ENCODE measurements at places on chromosomes 3 and 15.

DNA sequence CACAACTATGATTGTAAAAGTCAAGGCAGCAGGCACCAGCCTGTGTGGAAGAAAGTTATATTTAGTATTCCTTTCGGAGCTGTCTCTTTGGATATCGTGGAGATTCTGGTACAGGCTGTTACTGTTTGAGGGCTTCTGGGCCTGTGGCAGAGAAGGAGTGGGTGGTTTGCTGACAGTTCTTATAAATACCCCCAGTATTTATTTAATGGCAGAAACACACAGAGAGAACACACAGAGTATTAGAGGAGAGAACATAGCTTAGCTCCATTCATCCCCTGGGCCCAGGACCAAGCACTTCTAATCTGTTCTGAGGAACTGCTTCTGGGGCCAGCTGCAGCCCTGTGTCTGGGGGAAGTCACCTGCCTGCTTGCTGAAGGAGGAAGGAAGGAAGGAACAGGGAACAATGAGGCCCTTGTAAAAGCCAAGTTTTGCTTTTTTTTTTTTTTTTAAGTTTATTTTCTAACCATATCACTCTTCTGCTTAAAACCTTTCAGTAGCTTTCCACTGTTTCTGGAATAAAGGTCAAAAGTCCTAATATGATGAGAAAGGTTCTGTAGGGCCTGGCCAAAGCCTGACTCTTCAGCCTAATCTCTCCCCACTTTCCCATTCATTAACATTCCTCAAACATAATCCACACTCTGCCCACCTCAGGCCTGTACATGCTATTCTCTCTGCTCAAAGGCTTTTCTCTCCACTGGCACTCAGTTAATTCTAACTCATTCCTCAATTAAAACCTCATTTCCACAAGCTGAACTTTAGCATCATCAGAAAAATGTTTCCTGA is 11.8 kb upstream of the PP2D1 start:
- no peak for DNase-seq

GRCh38 chr3:104987859-104988258 is 378.9 kb upstream of the ALCAM start:
- DNase-seq = no peak

DNA sequence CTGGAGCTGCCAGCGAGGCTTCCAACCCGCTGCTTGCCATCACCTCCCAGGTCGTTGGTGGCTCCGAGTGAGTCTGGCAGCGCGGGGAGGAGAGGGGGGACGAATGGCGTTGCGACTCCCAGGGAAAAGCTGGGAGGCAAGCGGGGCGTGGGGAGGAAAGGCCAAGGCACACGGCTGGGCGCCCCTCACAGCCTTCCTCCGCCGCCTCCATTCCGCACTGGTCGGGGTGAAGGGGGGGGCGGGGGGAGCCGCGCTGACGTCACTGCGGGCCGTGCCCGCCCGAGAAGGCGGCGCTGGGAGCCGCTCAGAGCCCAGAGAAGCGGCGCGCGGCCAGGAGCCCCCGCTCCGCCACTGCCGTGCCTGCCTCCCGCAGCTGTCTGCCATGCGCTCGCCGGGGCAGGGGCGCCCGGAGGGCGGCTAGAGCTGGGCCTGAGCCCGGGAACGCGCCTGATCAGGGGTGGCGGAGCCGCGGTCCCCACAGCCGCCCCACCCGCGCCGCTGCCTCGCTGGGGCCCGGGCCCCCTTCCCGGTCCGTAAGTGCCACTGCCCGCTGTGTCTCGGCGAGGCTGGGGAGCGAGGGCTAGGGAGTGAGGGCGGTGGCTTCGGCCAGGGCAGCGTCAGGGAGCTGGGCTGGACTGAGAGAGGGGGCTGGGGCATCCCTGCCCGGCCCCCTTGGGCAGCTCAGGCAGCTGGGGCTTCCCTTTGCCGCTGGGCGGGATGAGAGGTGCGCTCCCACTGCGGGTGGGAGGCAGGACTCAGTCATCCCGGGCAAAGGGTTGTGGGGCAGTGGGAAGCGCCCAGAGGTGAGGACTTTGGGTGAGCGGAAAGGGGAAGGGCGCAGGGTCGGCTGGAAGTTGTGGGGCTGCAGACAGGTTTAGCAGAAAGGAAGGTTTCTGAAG is 27.8 kb upstream of the POLG start:
- no peak for DNase-seq

DNA sequence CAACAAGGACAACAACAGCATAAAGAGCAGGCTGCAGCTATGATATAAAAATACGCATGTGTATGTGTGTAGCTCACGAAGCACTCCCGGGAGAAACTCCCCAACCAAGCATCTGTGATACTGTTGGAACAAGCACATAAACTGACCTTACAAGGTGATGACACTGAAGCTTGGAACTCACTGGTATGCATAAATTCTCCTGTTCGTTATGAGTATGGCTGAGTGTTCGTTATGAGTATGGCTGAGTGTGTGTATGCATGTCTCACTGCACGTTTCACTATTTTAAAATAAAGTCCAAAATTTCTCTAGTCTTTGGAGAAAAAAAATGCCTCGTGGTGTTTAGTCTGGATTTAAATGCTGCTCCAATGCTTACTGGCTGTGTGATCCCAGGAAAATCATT is 256.8 kb downstream of the RORA start:
- peak; percentile 98 for DNase-seq

DNA sequence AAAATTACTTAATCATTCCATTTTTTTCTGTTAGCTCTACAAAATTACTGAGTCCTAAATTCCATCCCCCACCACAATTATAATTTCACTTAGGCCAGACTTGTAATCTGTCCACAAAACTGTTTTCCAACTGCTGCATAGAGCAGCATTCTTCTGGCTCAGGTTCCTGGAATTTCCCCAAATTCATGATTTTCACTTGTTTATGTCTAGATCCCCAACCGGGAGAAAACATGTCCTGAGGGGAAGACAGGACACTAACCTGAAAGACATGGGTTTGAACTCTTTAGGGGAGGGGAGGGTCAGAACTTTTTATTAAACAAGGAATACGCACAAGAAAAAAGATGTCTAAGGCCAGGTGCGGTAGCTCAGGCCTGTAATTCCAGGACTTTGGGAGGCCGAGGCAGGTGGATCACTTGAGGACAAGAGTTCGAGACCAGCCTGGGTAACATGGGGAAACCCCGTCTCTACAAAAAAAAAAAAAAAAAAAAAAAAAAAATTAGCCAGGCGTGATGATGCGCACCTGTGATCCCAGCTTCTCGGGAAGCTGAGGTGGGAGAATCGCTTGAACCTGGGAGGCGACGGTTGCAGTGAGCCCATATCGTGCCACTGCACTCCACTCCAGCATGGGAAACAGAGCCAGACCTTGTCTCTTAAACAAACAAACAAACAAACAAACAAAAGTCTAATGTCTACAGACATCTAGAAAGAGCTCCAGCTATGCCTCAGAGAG is 1.5 kb downstream of the ETFA start:
- DNase-seq = no peak

- no peak for DNase-seq
Observed at GRCh38 chr15:72475674-72476073, 1.5 kb downstream of the ARIH1 start.

DNA sequence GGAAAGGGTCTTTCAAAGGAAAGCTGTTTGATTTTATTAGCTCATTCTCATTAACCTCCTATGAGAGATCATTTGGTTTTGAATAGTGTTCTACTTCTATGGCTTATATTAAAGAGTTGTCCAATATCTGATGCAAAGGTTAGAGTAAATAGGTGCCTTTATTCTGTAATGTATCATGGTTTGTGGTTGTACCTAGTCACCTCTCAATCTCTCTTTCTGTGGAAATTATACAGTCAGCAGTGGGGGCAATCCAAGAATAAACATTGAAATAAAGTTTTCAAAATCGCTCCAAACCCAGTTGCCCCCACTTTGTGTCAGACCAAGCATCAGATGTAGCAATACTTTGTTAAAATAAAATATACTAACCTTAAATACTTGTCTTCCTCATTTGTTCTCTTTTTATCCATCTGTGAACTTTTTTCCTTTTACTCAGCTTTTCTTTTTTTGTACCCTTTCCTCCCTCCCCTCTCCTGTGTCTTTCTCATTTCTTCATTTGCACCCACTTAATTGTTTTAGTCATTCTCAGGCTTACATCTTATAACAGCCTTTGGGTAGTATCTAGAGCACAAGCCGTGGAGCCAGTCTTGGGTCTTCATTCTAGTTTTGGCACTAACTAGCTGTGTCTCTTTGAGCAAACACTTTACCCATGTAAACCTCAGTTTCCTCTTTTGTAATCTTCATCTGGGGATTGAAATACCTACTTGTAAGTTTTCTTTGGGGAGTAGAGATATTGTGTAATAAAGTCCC is 16.7 kb downstream of the CMSS1 start:
- no peak for DNase-seq

GRCh38 chr3:54120657-54121413 is 1.5 kb upstream of the CACNA2D3 start:
- no peak for DNase-seq

- DNase-seq = no peak
Observed at GRCh38 chr3:193828477-193828876, 235.5 kb downstream of the OPA1 start.

DNA sequence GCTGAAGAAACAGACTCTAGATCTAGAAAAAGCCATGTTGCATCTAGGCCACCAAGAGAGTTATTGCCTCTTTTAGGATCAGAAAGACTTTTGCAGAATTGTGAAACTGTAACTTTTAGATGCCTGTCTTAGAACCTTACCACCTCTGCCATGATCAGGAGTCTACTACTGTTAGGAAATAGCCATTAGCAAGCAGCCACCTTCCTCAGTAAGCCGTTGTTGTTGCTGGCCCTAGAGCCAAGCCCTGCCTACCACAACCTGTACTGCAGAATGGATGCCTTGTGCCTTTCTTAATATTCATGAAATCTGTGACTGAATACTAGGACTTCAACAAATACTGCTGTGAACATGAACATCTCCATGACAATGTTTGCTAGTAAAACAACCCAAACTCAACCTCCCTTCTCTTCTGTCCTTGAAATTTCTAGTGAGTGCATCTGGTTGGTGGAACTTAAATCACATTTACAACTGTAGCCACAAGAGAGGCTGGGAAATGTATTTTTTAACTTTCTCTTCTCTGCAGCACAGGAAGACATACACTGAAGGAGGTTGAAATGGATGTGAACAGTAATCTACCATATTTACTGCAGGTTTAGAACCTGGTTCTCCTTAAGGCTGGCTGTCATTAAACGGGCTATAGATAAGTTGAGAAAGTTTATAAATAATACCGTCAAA is 20.7 kb downstream of the RASA2 start:
- DNase-seq = no peak

- DNase-seq = no peak
Observed at GRCh38 chr15:77002954-77003912, 8.3 kb downstream of the PSTPIP1 start.

All from fibroblast of skin of right biceps (primary cell).